ENCODE measurements at places on chromosomes 7 and 10.
A peak's percentile ranks its signal among the peaks of the same experiment; 100 is the strongest.

DNA sequence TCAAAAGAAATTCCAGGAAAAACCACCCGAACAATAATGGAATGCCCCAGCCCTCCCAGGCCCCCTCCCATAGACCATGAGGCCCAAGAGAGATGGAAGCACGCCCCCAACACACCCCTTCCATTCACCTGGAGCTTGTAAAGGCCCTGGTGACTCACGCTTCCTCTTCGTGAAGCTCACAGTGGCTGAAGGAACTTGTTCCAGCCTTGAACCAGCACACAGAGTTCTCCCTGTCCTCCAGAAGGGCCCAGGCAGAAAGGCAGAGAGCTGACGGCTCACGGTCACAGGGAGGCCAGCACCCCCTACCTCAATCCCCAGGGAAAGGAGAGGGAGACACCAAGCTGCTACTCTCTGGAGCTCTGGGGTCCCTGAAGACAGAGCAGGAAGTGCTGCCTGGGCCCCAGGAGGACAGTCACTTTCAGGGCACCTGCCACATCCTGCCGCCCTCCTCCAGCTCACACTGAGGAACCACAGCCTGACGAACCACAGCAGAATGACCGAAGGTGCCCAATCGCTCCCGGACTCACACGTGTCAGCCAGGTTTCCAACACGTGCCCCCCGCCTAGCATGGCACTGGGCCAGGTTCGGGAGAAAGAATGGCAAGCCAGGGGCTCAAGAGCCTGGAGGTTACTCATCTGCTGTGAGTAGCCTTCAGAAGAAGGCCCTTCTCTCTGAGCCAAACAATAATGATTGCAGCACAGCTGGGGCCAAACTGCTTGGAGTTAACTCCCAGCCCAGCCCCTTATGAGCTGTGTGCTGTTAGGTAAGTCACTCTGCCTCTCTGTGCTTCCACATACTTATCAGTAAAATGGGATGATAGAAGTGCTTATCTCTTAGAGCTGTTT, 52.8 kb downstream of the DLG5 start:
- DNase-seq = peak; percentile 56

- DNase-seq = no peak
Observed at GRCh38 chr10:85250304-85250703, 921.9 kb downstream of the CCSER2 start.

- no peak for DNase-seq
Observed at GRCh38 chr10:15433850-15434537, 62.9 kb upstream of the FAM171A1 start.

GRCh38 chr7:93851536-93851935, 39.0 kb downstream of the TFPI2 start:
- no peak for DNase-seq

- DNase-seq = peak; percentile 31
Observed at GRCh38 chr7:52273685-52274610, 761.5 kb upstream of the POM121L12 start.

GRCh38 chr7:8939446-8939845, 506.0 kb downstream of the NXPH1 start:
- no peak for DNase-seq

DNA sequence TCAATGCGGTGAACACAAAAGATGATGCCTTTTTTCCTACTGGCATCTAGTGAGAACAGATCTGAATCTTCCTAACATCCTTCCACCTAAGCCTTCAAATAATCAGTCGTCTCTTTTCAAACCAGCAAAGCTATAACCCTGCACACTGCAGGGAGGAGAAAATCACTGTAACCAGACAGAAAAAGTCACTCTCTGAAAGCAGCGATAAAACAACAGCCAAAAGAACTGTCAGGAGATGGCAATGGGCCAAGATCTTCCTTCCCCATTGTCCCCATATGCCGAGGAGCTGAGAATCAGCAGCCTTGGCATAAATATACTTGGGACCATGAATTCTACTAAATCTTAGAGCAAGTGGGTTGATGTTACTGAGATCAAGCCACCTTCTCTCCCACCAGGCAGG, 13.1 kb downstream of the FZD9 start:
- no peak for DNase-seq

GRCh38 chr7:134089446-134089845, 37.7 kb upstream of the LRGUK start:
- no peak for DNase-seq

DNA sequence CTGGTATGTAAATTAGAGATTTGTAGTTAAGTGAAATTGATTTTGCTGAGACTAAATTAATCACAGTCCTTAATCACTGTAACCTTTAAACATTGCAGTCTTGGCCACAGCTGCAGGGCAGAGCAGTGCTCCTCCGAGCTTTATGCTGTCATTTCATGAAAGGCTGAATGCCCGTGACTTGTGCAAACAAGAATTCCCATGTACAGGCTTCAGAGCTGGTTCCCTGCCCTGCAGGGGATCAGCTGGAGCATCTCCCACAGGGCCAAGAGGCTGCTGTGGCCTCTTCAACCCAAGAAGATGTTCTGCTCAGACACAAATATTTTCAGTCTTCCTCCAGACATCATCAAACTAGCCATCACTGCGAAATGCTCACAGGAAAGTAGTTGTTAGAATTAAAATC, 419.1 kb downstream of the AUTS2 start:
- no peak for DNase-seq

DNA sequence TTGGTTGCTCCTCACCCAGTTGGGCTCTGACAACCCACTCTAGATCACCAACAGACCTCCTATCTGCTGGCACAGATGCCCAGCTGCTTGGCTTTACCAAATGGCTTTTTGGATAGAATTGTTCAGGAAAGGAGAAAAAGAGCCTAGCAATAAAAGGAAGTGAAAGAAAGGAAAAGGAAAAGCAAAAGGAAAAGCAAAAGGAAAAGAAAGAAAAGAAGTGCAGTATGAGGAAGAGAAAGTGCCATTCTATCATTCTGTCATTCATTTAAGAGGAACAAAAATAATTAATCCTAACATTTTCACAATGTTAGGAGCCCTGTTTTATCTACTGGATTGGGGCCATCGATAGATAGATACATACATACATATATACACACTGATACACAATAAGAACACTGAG, 353.6 kb downstream of the THSD7A start:
- DNase-seq = no peak

- no peak for DNase-seq
Observed at GRCh38 chr7:38465956-38466355, 165.2 kb downstream of the AMPH start.

GRCh38 chr7:116601426-116601825, 70.6 kb upstream of the MET start:
- DNase-seq = no peak

GRCh38 chr7:43583424-43584194, 701 bp downstream of the STK17A start:
- peak; percentile 86 for DNase-seq

GRCh38 chr7:28976022-28976421, 17.9 kb upstream of the TRIL start:
- DNase-seq = no peak

DNA sequence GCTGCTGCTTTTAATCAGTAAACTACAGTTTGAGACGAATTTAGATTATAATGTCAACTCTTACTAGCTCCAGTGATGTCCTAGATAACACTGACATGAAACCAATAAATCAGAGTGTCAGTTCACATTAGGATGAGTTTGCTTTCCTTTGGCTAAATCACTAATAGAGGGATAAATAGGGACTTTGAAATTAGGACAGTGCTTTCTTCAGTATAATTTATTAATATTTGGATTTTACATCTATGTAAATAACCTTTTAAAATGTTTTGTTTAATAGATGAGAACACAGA, 55.6 kb downstream of the C1GALT1 start:
- DNase-seq = no peak

GRCh38 chr10:68192113-68192512, 39.8 kb downstream of the ATOH7 start:
- no peak for DNase-seq

DNA sequence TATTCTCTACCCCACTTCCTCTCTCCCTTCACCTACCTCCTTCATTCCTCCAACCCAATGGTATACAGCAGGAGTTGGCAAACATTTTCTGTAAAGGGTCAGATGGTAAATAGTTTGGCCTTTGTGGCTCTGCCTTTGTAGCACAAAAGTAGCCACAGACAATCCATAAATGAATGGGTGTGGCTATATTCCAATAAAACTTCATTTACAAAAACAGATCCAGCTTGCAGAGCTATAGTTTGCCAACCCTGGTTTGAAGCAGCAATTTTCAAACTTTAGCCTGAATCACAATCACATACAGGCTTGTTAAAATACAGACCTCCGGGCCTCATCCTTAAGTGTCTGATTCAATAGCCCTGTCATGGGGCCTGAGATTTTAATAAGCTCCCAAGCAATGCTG, 110.5 kb downstream of the CPEB3 start:
- no peak for DNase-seq

- no peak for DNase-seq
Observed at GRCh38 chr7:1952781-1953180, 280.0 kb downstream of the MAD1L1 start.

GRCh38 chr7:99551334-99551733, 580 bp downstream of the FAM200A start:
- no peak for DNase-seq

DNA sequence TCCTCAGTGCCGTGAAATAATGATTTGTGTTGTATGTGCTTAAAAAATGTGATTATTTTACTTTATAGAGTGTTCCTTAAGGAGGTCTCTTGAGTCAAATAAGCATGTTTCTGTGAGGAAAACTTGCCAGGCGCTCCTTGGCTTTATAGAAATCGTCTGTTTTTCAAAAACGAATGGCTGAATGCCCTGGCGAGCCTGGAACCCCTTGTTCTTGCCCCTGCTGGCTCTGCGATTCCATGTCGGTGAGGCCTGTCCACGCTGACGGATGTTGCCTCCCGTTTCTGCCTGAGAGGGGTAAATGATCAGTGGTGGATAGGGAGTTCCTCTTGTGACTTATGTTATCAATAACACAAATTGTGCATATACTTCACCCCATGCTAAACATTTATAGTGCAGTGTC, 75.5 kb downstream of the MGMT start:
- no peak for DNase-seq

DNA sequence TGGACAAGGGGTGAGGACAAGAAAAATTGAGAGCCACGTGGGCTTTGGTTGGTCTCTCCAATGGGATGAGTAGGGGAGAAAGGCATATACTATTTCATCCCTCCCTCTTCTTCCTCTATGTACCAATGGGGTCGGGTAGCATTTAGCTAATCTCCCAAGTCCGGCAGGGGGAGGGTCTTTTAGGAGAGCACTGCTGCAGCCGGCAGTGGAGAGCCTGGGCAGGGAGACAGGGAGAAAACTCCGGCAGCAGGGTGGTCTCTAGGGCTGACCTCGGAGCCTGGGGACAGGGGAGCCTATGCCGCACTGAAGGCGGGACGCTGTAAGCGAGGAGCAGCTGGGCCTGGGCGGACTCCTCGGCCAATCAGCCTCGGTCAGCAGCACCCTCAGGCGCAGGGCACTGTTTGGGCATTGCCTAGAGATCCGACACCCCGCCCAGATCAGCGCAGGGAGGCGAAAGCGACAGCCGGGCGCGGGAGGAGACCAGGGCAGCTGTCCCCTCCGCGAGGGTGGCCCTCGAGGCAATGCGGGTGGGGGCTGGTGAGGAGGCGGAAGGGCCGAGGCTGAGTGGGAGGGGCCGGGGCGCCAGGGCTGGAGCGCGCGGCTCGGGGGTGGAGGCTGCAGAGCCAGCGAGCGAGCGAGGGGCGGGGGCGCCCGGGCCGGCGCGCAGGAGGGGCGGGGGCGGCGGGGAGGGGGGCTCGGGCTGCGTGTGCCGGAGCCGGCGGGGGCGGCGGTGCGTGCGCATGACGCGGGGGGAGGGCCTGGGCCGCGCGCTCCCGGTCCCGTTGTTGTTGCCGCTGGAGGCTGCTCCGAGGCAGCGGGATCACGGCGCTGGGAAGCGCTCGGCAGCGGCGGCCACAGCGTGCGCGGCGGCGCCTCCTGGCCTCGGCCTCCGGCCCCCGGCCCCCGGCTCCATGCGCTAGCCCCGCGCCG, at the start of gene AGAP3:
Gene AGAP3 (plus strand): TSS at position 785 of the 930 bp plus-strand sequence. CDS start 267 bp downstream, outside the sequence.
- peak; percentile 91 for DNase-seq

- DNase-seq = no peak
Observed at GRCh38 chr7:2719007-2719406, 31.0 kb downstream of the AMZ1 start.

DNA sequence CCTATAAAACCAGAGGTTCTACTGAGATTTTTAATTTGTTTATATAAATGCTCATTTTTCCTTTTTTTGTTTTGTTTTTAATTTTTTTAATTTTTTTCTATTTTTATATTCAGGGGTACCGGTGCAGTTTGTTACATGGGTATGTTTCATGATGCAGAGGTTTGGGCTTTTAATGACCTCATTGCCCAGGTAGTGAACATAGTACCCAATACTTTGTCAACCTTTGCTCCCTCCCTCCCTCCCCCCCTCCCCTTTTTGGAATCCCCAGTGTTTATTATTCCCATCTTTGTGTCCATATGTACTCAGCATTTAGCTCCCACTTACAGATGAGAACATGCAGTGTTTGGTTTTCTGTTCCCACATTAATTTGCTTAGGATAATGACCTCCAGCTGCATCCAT, 94.4 kb upstream of the NEBL start:
- DNase-seq = no peak

DNA sequence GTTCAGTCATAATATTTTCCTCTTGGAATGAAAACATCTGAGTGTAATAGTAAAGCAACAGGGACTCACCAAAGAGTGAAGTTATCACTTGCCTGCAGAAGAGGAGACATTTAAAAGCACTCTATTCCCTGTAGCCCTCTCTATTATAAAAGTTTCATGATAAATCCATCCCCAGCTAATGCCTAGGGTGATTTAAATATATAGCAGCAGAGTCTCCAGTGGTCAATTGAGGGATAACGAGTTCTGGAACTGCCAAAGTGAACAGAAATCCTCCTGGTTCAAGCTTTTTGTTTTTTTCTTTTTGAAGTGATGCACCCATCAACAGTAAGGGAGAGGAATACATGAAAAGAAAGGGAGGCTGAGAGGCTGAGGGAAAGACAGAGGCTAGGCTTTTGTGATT, 87.3 kb downstream of the EVX1 start:
- no peak for DNase-seq

- DNase-seq = no peak
Observed at GRCh38 chr7:106484562-106484961, 176.4 kb downstream of the CCDC71L start.

DNA sequence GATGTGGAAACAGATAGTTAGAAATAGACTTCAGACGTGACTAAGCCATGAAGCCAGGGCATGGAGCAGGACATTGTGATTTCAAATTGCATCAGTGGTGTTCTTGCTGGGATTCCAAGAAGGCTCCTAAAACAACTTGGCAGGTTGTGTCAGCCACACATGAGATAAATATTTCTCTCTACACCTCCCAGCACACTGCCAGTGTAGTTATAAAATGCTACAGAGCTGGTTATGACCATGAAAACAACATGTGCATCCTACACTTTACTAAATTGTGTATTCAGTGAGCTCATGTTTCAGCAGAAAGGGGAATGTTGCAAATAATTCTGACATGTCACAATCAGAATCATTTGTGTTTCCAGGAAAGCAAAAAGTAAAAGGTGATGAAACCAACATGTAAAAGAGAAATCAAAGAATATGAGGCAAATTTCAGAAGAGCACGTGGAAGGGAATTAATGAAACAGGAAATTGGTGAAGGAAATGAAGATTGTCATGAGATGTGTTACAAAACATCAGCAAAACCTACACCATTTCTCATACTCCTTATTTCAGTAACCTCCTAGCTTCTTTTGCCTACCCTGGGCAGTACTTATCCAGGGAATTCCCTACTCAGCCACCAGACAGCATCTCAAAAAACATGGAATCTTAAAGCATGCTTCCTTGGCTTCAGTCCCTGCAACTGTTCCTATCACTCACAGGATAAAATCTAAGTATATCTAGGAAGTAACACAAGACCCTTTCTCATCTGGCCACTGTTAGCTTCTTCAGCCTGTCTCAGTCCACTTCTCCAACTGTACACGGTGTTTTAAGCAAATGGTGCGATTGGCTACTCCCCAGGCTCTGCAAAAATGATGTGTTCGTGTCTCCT, 5.8 kb upstream of the CYP3A7 start:
- no peak for DNase-seq

- DNase-seq = no peak
Observed at GRCh38 chr7:131603932-131604331, 47.5 kb upstream of the PODXL start.
